Mesangial cell (primary cell): ENCODE measurements at places on chromosomes 1 and 21. TPM values are rescaled to one million over a fixed set of nuclear protein-coding genes. Genes with fewer than 3 reads are reported as not detected.

Gene LBR
- total RNA-seq = 25.0 and 50.0 TPM in 2 replicates

Gene PKP1
- 0.76 and 1.6 TPM in 2 replicates for total RNA-seq

Gene RER1
- total RNA-seq = 56.7 and 64.4 TPM in 2 replicates

Gene ELAPOR1
- total RNA-seq = 0.33 and 4.1 TPM in 2 replicates

Gene ESRRG
- 0.33 and 1.4 TPM in 2 replicates for total RNA-seq

Gene PIK3R3
- 4.4 and 4.9 TPM in 2 replicates for total RNA-seq

Gene OLIG2
- not detected in 2 replicates for total RNA-seq

Gene ARMH1
- total RNA-seq = 1.4 TPM in 1 of 2 replicates, not detected in the other

Gene CRP
- not detected in 2 replicates for total RNA-seq

Gene IGSF21
- not detected in 2 replicates for total RNA-seq

Gene CD101
- 0.38 and 1.6 TPM in 2 replicates for total RNA-seq

Gene ARHGEF10L
- total RNA-seq = 13.0 and 29.3 TPM in 2 replicates

Gene IVL
- total RNA-seq = not detected in 2 replicates
